Activated naive CD8-positive, alpha-beta T cell treated with anti-CD3 and anti-CD28 coated beads for 36 hours (primary cell): ENCODE measurements at places on chromosomes 5 and 9.

DNA sequence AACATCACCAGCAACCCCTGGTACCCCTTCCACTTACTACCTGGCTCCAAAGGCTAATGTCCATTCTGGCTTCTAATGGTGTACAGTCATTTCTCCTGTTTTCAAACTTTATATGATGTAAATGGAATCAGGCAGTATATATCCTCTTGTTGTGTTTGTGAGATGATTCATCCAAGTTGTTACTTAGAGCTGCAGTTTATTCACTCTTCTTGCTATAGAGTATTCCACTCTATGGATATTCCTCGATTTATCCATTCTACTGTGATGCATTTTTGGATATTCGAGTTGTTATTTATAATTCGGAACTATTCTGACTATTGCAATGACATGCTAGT is 32.4 kb downstream of the IRF1 start:
- no peak for DNase-seq

DNA sequence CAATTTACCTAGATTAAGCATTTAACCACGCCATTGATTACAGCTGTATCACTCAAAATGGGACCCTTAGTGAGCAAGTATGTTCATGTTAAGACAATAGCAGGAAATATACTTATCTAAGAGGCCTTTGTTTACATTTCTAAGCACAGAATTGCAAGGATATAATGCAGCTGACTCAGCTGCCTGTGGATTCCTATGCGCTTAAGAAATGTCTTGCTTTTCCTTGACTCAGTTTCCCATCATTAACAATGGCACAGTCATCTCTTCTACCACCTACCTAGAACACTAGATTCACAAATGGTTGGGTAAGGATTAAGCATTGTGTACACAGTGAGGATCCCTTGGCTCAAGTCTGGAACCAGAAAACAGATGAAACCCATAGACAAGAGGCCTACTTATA is 163.8 kb downstream of the TSSK1B start:
- no peak for DNase-seq

DNA sequence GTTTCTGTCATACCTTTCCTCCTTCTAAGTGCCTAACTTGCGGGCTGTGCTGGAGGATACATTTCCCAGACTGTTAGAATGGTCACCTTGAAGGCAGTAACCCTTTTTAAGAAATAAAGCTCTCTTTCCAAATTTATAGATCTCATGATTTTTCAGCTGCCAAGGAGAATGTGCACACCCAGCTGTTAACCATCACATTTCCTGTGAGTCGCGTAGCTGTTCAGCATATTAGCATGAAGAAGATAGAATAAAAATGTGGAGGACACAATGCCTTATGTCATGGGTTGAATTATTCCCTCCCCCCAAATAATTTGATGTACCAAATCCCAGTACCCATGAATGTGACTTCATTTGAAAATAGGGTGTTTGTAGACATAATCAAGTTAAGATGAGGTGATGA is 729.4 kb downstream of the MTRR start:
- no peak for DNase-seq

GRCh38 chr5:61137835-61138234 is 24.4 kb downstream of the SMIM15 start:
- DNase-seq, result no peak

- no peak for DNase-seq
These were observed 38.1 kb downstream of the AGXT2 start for GRCh38 chr5:35009657-35010056.

GRCh38 chr5:79456400-79456799 is 57.5 kb downstream of the HOMER1 start:
- no peak for DNase-seq

- DNase-seq, result no peak
These were observed 10.5 kb upstream of the NDST1 start for GRCh38 chr5:150497274-150497988.
